ENCODE measurements at places on chromosomes 3 and 15.
A peak's percentile ranks its signal among the peaks of the same experiment; 100 is the strongest.

- no peak for ATAC-seq
Measured at GRCh38 chr15:67116742-67117141, 51.3 kb downstream of the SMAD3 start.

- no peak for ATAC-seq
Measured at GRCh38 chr15:97456521-97457202, 503.8 kb upstream of the ARRDC4 start.

DNA sequence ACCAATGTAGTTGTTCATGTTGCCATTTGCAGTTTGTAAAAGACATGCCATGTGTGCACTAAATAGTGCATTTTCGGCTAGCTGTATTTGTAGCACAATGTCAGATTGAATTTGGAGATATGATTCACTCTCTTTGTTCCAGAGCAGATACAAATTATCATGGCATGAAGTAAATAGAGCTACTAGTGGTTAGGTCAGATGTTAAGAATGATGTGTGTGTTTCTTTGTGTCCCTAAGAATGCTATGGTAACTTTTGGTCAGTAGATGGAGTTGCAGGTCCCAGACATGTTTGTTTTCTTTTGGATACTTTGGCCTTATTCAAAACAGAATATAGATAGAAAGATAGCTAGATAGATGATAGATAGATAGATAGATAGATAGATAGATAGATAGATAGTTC, 595.8 kb downstream of the NLGN1 start:
- ATAC-seq: no peak

- ATAC-seq: no peak
Measured at GRCh38 chr15:65372787-65373067, 5.1 kb downstream of the IGDCC3 start.

DNA sequence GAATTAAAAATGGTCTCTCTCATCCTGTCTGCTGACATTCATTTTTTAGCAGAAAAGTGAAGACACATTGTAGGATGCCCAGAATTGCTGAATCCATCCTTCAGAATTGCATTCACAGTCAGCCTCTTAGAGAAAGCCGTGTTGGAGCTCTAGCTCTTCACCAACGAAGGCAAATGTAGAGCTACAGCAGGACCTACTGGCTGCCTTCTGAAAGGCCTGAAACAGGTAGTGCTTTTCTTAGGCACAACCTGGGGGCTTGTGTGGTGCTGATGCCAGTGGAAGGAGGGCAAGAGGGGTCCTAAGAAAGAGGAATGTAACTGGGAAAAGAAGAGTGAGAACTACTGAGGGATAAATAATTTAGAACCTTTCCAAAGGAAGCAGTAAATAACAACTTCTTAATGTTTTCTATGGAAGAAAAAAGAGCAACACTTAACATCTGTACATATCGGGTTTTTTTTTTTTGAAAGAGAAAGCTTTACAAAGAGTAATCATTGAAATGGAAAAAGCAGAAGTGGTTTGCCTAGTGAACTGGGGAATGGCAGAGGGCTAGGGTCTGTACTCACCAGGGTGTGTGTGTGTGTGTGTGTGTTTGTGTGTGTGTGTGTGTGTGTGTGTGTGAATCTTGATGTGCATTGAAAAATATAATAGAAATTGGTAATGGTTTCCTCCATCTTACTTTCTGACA, 297.8 kb downstream of the SATB1 start:
- ATAC-seq: no peak

DNA sequence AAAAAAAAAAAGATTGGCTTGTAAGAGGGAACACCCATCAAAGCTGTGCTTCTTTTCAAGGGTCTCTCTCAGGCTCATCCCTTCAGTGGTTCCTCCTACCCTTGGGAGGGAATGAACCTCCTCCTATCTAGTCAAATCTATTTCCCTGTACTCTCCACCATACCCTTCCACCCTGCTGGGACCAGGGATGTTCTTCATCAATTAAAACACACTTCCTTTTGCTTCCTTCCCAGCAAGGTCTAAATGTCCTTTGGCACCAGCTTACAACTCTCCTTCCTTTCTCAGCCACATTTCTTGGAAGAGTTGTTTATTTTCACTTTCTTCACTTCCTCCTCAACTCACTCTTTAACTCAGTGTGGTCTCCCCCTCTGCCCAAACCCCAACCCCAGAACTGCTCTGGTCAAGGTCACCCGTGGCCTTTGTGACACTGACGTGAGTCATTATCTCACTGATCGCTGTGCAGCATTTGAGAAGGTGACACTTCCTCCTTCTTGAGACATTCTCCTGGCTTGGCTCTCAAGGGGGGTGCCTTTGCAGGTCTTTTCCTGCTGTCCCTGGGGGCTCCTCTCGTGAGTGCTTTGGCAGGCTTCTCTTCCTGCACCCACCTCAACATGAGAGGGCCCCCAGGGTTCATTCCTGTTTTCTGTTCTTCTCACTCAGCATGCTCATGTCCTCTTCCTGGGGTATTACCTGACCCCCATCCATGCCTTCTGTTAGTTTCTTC, 210.5 kb upstream of the TLE3 start:
- no peak for ATAC-seq

DNA sequence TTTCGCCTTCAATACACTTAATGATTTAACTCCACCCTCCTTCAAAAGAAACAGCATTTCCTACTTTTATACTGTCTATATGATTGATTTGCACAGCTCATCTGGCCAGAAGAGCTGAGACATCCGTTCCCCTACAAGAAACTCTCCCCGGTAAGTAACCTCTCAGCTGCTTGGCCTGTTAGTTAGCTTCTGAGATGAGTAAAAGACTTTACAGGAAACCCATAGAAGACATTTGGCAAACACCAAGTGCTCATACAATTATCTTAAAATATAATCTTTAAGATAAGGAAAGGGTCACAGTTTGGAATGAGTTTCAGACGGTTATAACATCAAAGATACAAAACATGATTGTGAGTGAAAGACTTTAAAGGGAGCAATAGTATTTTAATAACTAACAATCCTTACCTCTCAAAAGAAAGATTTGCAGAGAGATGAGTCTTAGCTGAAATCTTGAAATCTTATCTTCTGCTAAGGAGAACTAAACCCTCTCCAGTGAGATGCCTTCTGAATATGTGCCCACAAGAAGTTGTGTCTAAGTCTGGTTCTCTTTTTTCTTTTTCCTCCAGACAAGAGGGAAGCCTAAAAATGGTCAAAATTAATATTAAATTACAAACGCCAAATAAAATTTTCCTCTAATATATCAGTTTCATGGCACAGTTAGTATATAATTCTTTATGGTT, at the start of gene CCR5:
Gene CCR5 (plus strand): TSS at position 108 of the 680 bp plus-strand sequence. CDS start 1,957 bp downstream, outside the sequence.
- no peak for ATAC-seq

- ATAC-seq: peak; percentile 34
Measured at GRCh38 chr3:181253796-181254195, 264.3 kb upstream of the DNAJC19 start.

GRCh38 chr3:60015032-60015705, 965.3 kb upstream of the CFAP20DC start:
- peak; percentile 15 for ATAC-seq

DNA sequence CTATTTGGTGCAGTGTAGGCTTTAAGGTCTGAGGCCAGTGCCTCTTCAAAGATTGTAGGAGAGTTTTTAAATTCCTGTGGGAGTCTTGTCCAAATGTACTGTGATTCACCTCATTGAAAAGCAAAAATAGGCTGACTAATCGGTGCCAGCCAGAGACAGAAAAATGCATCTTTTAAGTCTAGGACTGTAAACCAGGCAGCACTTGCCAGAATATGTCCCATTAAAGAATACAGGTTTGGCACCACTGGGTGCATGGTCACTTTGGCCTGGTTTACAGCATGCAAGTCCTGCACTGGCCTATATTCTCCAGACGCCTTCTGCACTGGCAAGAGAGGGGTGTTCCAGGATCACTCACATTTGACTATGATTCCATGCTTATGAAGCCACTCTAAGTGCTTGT, 20.3 kb upstream of the NOX5 start:
- ATAC-seq: no peak

GRCh38 chr3:178063461-178063860, 472.8 kb upstream of the KCNMB2 start:
- ATAC-seq: no peak

DNA sequence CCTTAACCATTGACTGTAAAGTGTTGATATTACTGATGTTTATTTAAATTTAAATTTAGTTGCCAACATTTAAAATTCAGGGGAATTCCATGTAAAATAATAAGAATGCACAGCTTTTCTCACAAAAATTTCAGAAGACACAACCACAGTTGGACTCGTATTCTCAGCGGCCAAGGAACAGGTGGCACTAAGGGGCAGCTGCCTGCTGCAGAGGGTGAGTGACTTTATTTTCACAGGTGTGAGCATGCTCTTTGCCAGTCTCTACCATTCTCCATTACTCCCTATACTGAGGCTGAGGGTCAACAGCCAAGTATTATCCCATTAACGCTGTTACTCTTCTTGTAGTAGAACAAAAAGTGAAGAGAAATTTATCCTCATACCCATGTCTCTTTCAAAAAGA, 92.1 kb upstream of the GADL1 start:
- ATAC-seq: no peak

DNA sequence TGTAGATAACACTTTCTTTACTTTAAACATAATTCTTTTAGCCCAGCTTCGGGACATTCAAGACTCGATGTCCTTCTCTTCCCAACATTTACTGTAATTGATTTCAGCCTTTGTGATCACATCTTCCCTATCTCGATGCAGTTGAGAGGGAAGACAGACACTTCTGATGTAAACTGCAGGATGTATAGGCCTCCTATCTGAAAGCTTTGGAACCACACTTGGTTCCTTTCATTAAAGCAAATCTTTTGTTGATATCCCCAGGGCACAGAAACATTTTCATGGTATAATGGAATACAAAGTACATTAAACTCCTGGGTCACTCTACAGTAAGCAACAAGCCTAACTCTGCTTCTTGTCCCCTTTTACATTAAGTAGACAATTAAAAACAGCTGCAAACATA, 6.4 kb downstream of the GRM7 start:
- no peak for ATAC-seq

- ATAC-seq: no peak
Measured at GRCh38 chr3:44104668-44105321, 136.9 kb upstream of the TOPAZ1 start.

- no peak for ATAC-seq
Measured at GRCh38 chr3:99532246-99532645, 106.1 kb upstream of the COL8A1 start.

- no peak for ATAC-seq
Measured at GRCh38 chr3:169493521-169494141, 169.9 kb downstream of the MECOM start.
